Heart right ventricle (tissue), 16 donors: ENCODE measurements at places on chromosomes 1 and 21.

DNA sequence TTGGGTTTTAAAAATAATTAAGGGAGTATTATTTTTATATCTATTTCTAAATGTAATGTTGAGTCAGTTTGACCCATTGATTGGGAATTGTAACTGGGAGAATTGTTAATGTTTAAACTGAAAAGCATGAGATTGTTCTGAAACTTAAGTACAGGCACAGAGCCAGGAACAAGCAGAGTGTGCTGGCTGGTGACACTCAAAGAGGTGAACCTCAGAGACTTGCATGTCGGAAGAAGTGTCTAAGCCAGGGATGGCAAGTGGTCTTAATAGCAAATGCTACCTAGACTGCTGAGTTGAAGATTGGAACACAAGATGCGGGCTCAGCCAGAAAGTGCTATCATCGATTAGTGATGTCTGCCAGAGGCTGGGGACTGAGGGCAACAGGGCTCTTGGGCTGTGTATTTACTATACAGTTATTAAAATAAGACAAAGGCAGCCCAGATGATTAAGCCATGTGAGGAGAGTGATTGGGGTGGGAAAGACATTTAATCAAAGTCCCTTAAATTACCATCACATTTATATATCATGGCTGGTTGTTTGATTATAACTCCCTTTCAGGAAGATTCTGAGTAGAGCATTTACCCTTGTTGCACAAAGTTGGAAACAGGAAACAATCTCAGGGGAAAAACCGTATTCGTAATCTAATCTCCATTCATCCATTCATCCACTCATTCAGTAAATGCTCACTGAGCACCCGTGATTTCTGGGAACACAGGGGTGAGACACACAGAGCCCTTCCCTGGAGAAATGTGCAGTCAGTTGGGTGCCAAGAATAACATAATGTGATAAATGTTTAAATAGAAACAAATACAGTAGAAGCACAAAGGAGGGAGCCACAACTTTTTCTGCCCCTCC is 42.8 kb downstream of the C8A start:
- DNase-seq, result no peak

DNA sequence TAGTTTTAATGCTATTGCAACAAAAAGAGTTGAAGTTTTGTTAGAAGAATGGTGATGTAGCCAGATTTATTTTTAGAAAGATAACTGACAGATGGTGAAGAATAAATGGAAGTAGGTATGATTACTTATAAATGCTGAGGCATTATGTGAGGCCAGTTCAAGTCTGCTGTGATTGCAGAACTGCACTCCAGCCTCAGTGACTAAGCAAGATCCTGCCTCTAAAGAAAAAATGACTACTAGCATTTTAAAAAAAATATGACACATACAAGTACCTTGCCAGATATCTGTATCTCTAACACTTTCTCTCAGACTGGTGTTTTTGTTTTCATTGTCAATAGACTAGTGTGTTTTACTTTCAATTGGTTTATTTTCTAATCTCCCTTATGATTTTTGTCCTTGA is 1242.4 kb upstream of the ADGRL4 start:
- no peak for DNase-seq

DNA sequence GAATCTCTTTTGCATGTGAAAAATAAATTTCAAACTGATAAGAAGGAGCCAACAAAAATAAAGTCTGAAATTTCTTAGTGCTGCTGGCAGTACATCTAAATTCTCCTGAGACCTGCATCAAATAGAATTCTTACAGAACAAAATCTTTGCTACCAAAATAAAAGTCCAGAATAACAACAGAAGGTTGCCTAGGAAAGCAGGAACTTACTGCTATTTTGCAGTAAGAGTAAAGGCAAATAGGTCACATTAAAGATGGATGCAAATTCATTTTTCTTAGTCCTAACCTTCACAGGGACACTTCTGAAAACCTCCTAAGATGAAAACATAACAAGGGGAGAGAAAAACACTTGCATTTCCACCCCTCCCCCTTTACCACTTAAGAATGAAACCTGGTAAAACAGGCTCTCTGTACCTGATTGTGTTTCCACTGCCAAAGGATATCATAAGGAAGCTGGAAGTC is 59.0 kb downstream of the RUSC1 start:
- DNase-seq, result peak; percentile 9

DNA sequence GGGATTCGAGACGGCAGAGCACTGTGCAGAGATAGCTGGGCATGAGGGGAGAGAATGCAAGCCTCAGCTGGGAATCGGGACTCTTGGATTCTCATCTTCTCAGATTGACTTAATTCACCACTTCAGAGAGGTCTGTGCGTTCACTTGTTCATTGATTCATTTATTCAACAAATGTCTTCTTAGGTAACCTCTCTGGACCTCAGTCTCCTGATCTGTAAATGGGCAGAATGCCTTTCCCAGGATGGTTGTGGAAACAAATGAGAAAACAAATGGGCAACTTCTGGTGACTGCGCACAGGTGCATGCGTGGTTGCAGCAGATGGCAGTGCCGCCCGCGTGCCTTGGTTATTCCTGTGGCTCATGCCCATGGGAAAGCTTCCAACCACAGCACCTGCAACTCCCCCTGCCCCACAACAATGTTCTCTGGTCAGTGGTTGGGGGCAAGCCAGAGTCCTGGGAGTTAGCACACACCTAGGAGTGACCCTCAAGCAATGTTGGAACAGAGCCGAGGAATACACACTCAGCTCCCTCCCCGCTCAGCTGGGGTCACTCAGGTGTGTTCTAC is 110.1 kb upstream of the RUNX3 start:
- DNase-seq, result no peak

- no peak for DNase-seq
These were observed 460.1 kb upstream of the NCAM2 start for GRCh38 chr21:20538039-20538658.

DNA sequence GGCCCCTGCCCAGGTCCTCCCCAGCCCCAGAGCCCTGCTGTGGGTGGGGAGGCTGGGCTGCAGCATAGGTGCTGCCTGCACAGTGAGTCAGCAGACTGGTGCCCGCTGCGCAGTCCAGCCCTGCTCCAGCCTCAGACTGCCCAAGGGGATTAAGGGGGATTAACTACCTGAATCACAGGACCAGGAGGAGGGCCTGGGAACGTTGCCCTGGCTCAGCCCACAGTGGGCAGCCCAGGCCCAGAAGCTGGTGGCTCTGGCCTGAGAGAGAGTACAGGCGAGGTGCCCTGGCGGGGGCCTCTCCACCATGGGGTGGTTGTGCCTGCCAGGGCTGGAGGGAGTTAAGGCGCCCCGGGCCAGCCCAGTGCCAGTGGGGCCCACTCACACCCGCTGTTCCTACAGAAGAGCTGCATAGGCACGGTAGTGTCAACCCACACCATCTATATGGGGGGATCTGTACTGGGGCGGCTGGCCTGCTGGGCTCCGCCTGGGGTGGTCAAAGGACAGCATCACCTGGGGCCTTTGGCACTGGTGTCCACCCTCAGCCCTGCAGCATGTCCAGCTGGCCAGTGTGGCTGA is 2.3 kb downstream of the OBSCN start:
- DNase-seq, result peak; percentile 51

DNA sequence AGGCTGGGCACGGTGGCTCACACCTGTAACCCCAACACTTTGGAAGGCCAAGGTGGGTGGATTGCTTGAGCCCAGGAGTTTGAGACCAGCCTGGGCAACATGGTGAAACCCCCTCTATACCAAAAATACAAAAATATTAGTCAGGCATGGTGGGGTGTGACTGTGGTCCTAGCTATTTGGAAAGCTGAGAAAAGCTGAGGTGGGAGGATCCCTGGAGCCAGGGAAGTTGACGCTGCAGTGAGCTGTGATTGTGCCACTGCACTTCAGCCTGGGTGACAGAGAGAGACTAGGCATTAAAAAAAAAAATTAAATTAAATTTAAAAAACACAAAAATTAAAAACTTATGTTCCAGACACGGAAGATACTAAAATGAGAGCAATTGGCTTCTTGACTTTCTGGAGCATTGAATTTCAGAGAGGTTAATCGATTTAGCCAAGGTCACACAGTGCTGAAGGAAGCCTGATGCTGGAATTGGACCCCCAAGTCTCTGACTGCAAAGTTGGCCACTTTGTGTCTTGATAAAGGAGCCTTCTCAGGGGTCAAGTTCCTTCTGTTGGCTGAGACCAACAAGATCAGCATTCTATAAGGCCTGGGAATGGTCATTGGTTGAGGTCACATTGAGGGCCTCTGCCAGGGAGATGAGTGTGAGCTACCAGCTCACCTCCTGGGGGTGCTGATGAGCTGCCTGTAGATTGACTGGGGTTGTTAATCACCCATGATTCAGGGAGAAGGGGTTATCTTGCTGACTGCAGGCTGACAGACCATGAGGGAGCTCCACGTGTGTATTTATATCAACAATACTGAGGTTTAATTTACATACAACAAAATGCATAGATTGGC is 54.3 kb downstream of the RPS6KA1 start:
- DNase-seq, result no peak

GRCh38 chr1:113488576-113489177 is 98.4 kb downstream of the MAGI3 start:
- no peak for DNase-seq

GRCh38 chr1:40421431-40422384 is 28.6 kb upstream of the ZFP69B start:
- no peak for DNase-seq

DNA sequence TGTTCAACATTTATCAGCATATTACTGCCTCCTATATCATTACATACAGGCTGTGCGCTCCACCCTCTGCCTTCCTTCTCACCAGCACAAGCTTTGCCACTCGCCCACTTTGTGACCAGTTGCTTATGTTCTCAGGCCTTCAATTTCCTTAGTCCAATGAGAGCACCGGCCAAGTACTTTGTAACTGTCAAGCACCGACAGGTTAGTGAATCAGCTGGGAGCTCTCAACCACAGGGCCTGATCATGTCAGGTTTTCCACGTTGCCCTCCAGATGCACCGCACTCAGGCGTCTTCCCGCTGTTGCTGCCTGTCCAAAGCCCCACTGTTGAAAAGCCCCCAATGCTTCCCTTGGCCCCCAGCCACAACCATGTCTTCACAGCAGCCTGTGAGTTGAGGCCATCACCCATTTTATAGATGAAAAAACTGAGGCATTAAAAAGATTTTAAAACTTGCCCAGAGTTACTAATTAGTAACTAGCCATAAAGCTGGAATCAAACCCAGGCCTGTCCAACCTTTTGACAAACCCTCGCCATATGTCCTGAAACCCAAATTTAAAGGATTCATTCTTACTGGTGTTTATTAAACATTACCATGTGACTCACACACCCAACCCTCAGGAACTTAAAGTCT is 3.4 kb upstream of the KCNN3 start:
- DNase-seq, result no peak

DNA sequence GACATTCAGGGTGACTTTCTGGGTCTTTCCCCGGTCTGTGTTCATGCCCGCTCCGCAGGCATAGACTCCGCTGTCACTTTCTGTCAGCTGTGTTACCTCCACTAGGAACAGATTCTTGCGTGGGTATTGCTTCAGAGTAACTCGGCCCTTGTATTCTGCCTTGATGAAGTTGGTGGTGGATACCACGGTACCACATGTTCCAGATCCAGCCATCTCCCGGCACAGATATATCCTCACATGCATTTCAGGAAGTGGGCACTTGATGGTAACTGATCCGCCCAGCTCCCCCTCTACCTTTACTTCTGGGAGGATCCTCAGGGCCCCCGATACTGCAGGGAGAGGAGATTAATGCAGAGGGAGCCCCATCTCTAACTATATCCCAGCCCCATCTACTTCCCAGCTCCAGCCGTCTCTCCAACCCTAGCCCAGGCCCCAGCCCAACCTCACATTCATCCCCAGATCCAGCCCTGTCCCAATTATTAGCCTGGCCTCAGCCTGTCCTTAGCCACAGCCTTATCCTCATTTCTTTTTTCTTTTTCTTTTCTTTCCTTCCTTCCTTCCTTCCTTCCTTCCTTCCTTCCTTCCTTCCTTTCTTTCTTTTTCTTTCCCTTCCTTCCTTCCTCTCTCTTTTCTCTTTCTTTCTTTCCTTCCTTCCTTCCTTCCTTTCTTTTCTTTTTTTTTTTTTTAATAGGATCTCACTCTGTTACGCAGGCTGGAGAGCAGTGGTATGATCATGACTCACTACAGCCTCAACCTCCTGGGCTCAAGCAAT is 7.8 kb downstream of the FCMR start:
- DNase-seq, result no peak

- no peak for DNase-seq
These were observed 42.7 kb upstream of the LDLRAP1 start for GRCh38 chr1:25500694-25501093.

GRCh38 chr1:172431721-172432192 is 11.3 kb downstream of the C1orf105 start:
- no peak for DNase-seq
